Sigmoid colon (tissue), 7 donors: ENCODE measurements at places on chromosomes 1 and 21. TPM values are rescaled to one million over a fixed set of nuclear protein-coding genes. Genes with fewer than 3 reads are reported as not detected.

- H3K4me3 ChIP-seq = no peak overlapping the region
- H3K27me3 ChIP-seq = no peaks in the 10 kb centered on the region
- H3K27ac ChIP-seq = no peak overlapping the region
These were observed 59.5 kb downstream of the TRIM11 start for GRCh38 chr1:228347181-228347580.

GRCh38 chr21:44455524-44456213, 359 bp downstream of the LRRC3 start:
- H3K36me3 ChIP-seq = no peaks in the 10 kb centered on the region
- H3K27ac ChIP-seq = peak overlapping the region; percentile 86
- peak; percentile 83 for DNase-seq
- H3K27me3 ChIP-seq = no peaks in the 10 kb centered on the region
- H3K4me1 ChIP-seq = peaks cover 30% of the 10 kb centered on the region

GRCh38 chr1:64933296-64934070, 32.9 kb downstream of the JAK1 start:
- H3K4me3 ChIP-seq = no peak overlapping the region
- DNase-seq = peak; percentile 78
- H3K27me3 ChIP-seq = no peaks in the 10 kb centered on the region
- no peaks in the 10 kb centered on the region for H3K36me3 ChIP-seq

DNA sequence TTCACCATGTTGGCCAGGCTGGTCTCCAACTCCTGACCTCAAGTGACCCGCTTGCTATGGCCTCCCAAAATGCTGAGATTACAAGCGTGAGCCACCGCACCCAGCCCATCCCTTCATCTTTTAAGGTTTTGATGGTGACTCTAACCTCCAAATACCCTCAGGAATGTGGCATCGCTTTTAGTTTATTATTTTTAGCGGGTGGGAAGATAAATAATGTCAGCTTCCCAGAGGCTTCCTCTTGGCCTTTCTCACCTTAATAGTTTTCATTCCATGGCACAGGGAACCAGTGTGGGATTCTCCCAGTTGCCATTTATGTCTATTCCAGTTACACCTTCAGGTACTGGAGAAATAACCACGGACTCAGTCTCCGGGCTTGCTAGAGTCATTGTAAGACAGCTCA, 92.1 kb upstream of the LRRN2 start:
- no peak for DNase-seq
- no peaks in the 10 kb centered on the region for H3K36me3 ChIP-seq
- H3K27ac ChIP-seq = no peak overlapping the region
- H3K4me1 ChIP-seq = no peaks in the 10 kb centered on the region
- H3K4me3 ChIP-seq = no peak overlapping the region

- no peaks in the 10 kb centered on the region for H3K36me3 ChIP-seq
- H3K4me1 ChIP-seq = no peaks in the 10 kb centered on the region
- no peak for DNase-seq
- no peak overlapping the region for H3K4me3 ChIP-seq
These were observed 125.0 kb upstream of the KCNK2 start for GRCh38 chr1:214957330-214958137.

GRCh38 chr1:202081992-202082391, 40.7 kb upstream of the GPR37L1 start:
- H3K27ac ChIP-seq = no peak overlapping the region
- H3K27me3 ChIP-seq = no peaks in the 10 kb centered on the region
- H3K4me1 ChIP-seq = no peaks in the 10 kb centered on the region
- no peak overlapping the region for H3K4me3 ChIP-seq
- H3K36me3 ChIP-seq = no peaks in the 10 kb centered on the region
- DNase-seq = no peak

GRCh38 chr1:115082949-115083348, 6.4 kb downstream of the TSPAN2 start:
- no peak for DNase-seq
- peak overlapping the region; percentile 98 for H3K27ac ChIP-seq
- H3K4me1 ChIP-seq = no peaks in the 10 kb centered on the region
- no peaks in the 10 kb centered on the region for H3K36me3 ChIP-seq
- no peaks in the 10 kb centered on the region for H3K27me3 ChIP-seq

DNA sequence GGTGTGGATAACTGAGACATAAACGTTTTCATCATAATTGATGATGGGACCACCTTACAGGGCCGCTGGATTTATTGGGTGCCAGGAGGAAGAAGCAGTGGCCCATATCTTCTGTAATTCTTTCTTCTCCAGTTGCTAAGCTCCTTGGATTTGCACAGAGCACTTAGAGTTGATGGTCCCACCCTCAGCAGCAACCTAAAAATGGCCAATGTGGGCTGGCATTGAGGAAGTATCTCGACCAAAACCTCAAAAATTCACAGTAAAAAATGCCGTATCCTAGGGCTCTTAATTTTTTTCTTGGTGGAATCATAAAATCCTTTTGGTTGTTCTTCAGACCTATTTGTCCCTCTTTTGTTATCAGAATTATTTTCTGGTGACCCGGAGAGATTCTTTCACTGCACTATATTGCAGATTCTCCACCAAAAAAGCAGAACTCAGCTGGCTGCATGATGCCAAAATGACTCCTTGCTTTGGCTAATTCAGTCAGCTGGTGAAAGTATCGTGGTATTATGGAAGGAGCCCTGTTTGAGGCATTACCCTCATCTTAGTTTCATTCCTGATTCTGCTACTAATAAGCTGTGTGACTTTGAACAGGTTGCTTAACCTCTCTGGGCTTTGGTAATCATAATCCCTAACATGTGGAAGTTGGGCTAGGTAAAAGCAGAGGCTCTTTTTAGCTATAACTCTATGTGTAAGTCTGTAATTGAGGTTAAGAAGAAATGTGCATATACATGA, 27.6 kb downstream of the KIRREL1 start:
- peak overlapping the region; percentile 67 for H3K27ac ChIP-seq
- no peak for DNase-seq
- H3K36me3 ChIP-seq = no peaks in the 10 kb centered on the region
- no peak overlapping the region for H3K4me3 ChIP-seq
- peaks cover 92% of the 10 kb centered on the region for H3K4me1 ChIP-seq
- no peaks in the 10 kb centered on the region for H3K27me3 ChIP-seq

The SYT11 gene
- total RNA-seq = 22.1 TPM
